ENCODE measurements at places on chromosomes 3 and 15.

DNA sequence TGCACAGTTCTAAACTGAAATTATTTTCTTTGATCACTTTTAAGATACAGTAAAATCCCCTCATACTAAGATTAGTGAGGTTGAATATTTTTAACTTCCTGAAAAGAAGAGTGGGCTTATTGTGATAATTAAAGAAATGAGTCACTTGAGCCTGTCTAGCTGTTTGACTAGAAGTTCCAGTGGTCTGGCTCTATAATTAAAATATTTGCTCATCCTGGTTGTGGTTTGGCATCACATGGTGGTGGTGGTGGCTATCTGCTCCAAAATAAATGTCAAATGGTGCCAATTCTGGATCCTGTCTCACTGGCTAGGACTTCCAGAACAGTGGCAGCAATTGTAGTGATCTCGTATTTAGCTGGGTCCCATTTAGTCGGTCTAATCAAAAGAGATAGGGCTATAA, 8.6 kb upstream of the TEX9 start:
- no peak overlapping the region for H3K4me3 ChIP-seq
- H3K27me3 ChIP-seq = no peaks in the 10 kb centered on the region
- no peaks in the 10 kb centered on the region for H3K4me1 ChIP-seq
- no peak overlapping the region for H3K27ac ChIP-seq

DNA sequence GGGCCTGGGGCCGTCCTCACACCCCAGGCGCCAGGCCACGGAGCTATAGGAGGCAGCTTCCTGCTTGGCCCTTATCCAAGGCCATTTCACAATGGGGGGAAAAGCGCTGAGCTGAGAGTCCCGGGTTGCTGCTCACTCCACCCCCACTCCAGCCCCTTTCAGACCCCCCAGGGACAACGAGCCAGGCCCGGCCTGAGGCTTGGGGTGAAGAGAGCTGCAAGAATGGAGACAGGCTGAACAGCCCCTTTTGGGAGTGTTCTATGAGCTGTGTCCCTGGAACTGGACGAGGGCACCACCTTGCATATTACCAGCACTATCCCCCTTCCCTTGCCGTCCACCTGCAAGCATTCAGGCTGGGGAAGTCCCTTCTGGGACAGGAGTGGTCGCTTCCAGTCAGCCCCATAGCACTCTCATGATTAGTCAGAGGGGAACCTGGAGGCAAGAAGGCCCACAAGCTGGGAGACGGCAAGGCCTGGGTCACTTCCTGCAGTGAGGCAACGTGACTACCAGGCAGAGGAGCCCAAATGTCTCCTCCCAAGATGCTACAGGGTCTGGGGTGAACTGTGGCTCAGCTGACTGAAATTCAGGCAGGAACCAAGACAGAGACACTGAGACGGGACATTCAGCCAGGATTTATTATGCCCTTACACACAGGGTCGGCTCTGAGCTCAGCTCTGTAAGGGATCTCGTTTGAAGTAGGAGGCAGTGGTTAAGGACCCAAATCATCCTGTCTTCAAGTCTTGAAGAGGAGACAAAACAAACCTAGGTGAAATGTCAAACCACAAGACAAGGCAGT, 8.6 kb upstream of the SRP14 start:
- no peaks in the 10 kb centered on the region for H3K27me3 ChIP-seq
- no peak overlapping the region for H3K4me3 ChIP-seq
- DNase-seq = no peak
- H3K36me3 ChIP-seq = peaks cover 5% of the 10 kb centered on the region
- H3K27ac ChIP-seq = peak overlapping the region; percentile 34

DNA sequence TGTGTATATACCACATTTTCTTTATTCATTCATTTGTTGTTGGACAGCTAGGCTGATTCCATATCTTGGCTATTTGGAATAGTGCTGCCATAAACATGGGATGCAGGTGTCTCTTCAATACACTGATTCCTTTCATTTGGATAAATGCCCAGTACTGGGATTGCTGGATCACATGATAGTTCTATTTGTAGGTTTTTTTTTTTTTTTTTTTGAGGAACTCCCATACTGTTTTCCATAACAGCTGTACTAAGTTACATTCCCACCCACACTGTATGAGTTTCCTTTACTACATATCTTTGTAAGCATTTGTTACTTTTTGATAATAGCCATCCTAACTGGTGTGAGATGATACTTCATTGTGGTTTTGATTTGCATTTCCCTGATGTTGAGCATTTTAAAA, 437.7 kb downstream of the DIPK2A start:
- no peaks in the 10 kb centered on the region for H3K36me3 ChIP-seq
- H3K27ac ChIP-seq = no peak overlapping the region
- no peak for DNase-seq

DNA sequence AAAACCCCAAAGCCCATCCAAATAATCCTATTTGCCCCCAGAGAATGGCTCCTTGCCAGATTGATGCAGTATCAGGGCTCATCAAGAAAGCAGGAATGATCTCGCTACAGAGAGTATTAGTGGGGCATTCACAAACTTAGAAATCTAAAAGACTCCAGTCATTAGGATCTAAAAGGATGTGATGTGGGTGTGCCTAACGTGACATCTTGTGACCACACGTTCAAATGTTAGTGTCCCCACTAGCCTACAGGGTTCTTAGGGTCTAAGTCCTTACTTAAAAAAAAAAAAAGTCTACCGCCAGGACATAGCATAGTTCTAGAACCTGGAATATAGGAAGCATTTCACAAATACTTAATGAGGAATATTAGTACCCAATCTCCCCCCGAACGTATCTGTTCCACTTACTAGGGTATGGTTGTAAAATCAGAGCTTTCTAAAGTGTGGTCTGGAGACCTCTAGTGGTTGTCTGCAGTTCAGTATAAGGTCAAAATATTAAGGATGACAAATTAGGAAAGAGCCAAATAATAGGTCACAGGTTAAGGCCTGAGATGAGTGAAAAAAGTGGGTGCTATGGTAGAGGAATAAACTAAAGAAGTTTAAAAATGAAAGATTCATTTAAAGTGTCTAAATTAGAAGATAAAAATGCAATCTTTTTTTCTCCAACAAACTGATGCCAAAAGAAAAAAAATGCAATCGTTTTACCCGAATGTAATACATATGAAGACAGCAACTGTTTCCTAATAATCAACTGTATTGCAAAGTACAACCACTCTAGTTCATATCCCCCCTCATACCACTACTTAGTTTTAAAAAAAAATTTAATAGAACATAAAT, 4.2 kb upstream of the CHRM5 start:
- no peaks in the 10 kb centered on the region for H3K27me3 ChIP-seq

DNA sequence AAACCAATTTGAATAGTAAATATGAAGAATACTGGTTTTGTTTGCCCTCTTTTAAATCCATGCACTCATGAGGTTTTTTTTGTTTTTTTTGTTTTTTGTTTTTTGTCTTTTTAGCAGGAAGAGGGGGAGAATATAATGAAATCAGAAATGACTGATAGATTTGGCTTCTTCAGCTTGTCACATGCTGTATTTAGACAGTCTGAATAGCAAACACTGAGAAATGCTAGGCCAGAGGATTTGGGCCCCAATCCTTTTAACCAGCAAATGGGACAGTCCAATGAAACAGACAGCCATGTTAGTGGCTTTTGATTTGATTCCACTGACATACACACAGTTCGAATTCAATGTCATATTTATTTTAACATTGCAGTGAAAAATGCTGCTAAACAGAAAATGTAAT, 14.2 kb upstream of the CEP152 start:
- no peaks in the 10 kb centered on the region for H3K36me3 ChIP-seq
- H3K4me3 ChIP-seq = no peak overlapping the region
- H3K27ac ChIP-seq = no peak overlapping the region
- no peaks in the 10 kb centered on the region for H3K4me1 ChIP-seq
- no peak for DNase-seq

GRCh38 chr3:126155280-126155640, 25.1 kb downstream of the ALDH1L1 start:
- peaks cover 67% of the 10 kb centered on the region for H3K36me3 ChIP-seq
- H3K27ac ChIP-seq = no peak overlapping the region
- H3K4me3 ChIP-seq = no peak overlapping the region
- peaks cover 24% of the 10 kb centered on the region for H3K4me1 ChIP-seq
- no peak for DNase-seq

- H3K4me3 ChIP-seq = no peak overlapping the region
- H3K27ac ChIP-seq = no peak overlapping the region
- H3K36me3 ChIP-seq = no peaks in the 10 kb centered on the region
- peaks cover 3% of the 10 kb centered on the region for H3K4me1 ChIP-seq
- H3K27me3 ChIP-seq = no peaks in the 10 kb centered on the region
Measured at GRCh38 chr3:187281191-187281714, 10.3 kb downstream of the MASP1 start.

DNA sequence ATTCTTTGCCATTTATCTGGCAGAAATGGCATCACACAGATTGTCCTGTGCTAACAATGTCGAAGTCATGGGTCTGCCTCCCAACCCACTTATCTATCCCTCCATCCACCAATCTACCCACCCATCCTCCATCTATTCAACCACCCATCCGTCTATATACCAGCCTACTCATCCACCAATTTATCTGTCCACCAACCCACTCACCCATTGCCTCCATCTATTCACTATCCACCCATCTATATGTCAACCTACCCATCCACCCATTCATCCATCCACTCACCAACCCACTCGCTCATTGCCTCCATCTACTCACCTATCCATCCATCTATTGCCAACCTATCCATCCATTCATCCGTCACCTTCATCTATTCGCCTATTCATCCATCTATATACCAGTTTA, 521.2 kb downstream of the SHQ1 start:
- no peak overlapping the region for H3K27ac ChIP-seq
- no peak for DNase-seq
- H3K36me3 ChIP-seq = no peaks in the 10 kb centered on the region
- no peak overlapping the region for H3K4me3 ChIP-seq
